Activated CD8-positive, alpha-beta T cell treated with anti-CD3 and anti-CD28 coated beads for 36 hours (primary cell): ENCODE measurements at places on chromosomes 4 and X. TPM values are rescaled to one million over a fixed set of nuclear protein-coding genes. Genes with fewer than 3 reads are reported as not detected.

LUZP4 gene
- not detected for total RNA-seq

XKRX gene
- total RNA-seq, result 0.49 TPM

- no peak for DNase-seq
Measured at GRCh38 chr4:52019936-52020657, at the start of gene LRRC66. Gene LRRC66 (minus strand): TSS chr4:52020363. CDS start chr4:52017613, 2,750 bp downstream.

DNA sequence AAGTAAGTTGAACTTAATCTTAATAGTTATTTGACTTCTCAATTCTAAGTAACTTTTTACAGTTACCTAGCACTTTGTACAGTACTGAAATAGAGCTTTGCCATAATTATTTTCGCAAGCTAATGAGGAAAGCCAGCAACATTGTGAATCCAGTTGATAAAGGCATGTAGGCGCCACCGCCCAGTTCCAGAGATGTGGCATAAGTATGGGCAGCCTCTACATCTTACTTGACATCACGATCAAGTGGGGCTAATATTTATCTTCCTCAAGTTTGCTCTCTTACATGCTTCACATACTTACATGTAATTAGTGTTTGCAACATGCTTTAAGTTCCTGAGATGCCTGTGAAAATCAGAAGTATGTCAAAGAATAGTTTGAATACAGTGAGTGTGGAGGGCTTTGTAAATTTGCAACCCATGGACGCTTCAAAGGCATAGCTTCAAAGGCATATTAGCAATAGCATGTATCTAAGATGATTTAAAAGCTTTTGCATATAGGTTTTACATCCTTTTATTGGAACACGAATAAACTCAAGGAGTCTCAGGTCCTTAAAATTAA, 34.9 kb upstream of the VCX3B start:
- DNase-seq, result no peak

DNA sequence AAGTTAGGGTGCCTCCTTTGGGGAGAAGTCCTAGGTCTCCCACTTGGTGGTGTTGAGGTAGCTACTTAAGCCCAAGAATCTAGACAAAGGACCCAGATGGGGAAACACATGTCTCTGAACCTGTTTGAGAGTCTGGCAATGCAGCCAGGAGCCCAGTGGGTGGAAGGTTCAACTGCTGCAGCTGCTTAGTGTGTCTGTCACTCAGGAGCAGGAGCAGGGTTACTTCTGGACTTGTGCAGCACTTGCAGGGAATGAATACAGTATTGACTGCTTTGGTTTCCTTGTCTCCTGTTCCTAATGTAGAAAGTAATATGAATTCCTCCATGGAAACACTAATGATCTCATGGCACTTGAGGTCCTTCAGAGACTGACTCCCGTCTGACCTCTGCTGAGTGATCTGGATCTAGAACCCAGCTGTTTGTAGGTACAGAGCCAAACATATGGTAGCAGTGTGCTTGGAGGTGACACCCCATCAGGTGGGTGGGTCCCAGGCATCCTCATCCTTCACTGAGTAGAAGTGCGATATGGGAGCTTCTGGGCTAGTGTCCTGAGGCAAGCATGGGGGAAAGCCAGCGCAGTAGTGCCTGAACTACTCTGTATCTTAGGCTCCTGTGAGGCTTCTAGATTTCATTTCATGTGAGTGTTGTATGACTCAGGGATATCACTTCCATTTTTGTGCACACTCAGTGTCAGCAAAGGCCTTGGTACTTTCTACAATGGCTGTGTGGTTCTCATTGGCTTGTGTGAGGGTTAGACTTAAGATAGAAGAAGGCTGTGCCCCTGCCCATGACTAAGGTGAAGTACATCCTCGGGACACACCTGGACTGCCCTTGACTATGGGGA, 85.0 kb upstream of the WDR1 start:
- no peak for DNase-seq

GRCh38 chr4:152668338-152668964, 11.3 kb downstream of the TMEM154 start:
- DNase-seq, result no peak
